A549 treated with ZK216348 at 1 μM for 4 hours (cell line): ENCODE measurements at places on chromosomes 3 and 15. TPM values are rescaled to one million over a fixed set of nuclear protein-coding genes. Genes with fewer than 3 reads are reported as not detected.

The ZNF770 gene
- 6.9 to 17.7 TPM (median 16.0 TPM) in 5 replicates for total RNA-seq

The EIF1B gene
- total RNA-seq: 51.5 to 79.1 TPM (median 58.3 TPM) in 5 replicates

The SI gene
- not detected in 5 replicates for total RNA-seq

The LMAN1L gene
- total RNA-seq: not detected in 5 replicates

The CCDC191 gene
- 1.4 to 3.7 TPM (median 1.9 TPM) in 5 replicates for total RNA-seq

The ARRDC4 gene
- total RNA-seq: 0.13 to 0.31 TPM (median 0.21 TPM) in 5 replicates

The SAXO2 gene
- 1.5 to 5.0 TPM (median 1.7 TPM) in 5 replicates for total RNA-seq

The CCDC13 gene
- 0.33 to 0.60 TPM (median 0.36 TPM) in 5 replicates for total RNA-seq

The SCAANT1 gene
- not detected in 5 replicates for total RNA-seq

The HYAL1 gene
- 0.24 to 0.80 TPM (median 0.46 TPM) in 5 replicates for total RNA-seq

The CCR3 gene
- total RNA-seq: not detected in 5 replicates

The CPNE4 gene
- 4.2 to 7.7 TPM (median 6.2 TPM) in 5 replicates for total RNA-seq

The ZDHHC19 gene
- not detected in 5 replicates for total RNA-seq

The CMSS1 gene
- total RNA-seq: 50.3 to 82.3 TPM (median 58.1 TPM) in 5 replicates

The RTP4 gene
- not detected in 5 replicates for total RNA-seq

The AHSG gene
- 0.18 to 0.29 TPM in 2 of 5 replicates, not detected in the others for total RNA-seq

The FBXO40 gene
- total RNA-seq: not detected in 5 replicates

The FOXB1 gene
- total RNA-seq: not detected in 5 replicates

The SLC22A14 gene
- 0.09 TPM in 2 of 5 replicates, not detected in the others for total RNA-seq

The TRH gene
- total RNA-seq: not detected in 5 replicates

The FBXW12 gene
- total RNA-seq: not detected in 5 replicates

The UTS2B gene
- 0.22 TPM in 1 of 5 replicates, not detected in the others for total RNA-seq

The CYP19A1 gene
- total RNA-seq: 0.14 to 0.30 TPM (median 0.18 TPM) in 5 replicates

The CSTA gene
- total RNA-seq: 0.71 to 1.5 TPM (median 0.88 TPM) in 5 replicates

The ALCAM gene
- 53.8 to 90.1 TPM (median 87.7 TPM) in 5 replicates for total RNA-seq

The KBTBD8 gene
- total RNA-seq: 0.45 to 1.1 TPM (median 0.60 TPM) in 5 replicates

The POPDC2 gene
- total RNA-seq: 0.13 to 0.73 TPM (median 0.37 TPM) in 4 of 5 replicates, not detected in the other

The TNFAIP8L3 gene
- total RNA-seq: 13.1 to 22.4 TPM (median 16.4 TPM) in 5 replicates

The SST gene
- not detected in 5 replicates for total RNA-seq

The TP63 gene
- 0.14 to 0.34 TPM (median 0.27 TPM) in 5 replicates for total RNA-seq

The KLHL40 gene
- not detected in 5 replicates for total RNA-seq

The EFHB gene
- 0.53 to 1.6 TPM (median 0.75 TPM) in 5 replicates for total RNA-seq

The FGD5 gene
- total RNA-seq: 0.07 TPM in 2 of 5 replicates, not detected in the others

The PGBD4 gene
- total RNA-seq: 1.1 to 1.8 TPM (median 1.6 TPM) in 5 replicates

The PRSS50 gene
- total RNA-seq: not detected in 5 replicates

The AP3B2 gene
- 0.41 to 1.7 TPM (median 0.88 TPM) in 5 replicates for total RNA-seq

The FRMD5 gene
- 2.4 to 5.9 TPM (median 2.7 TPM) in 5 replicates for total RNA-seq

The DAZL gene
- not detected in 5 replicates for total RNA-seq

The MASP1 gene
- total RNA-seq: not detected in 5 replicates

The CCNB2 gene
- 90.0 to 125 TPM (median 98.5 TPM) in 5 replicates for total RNA-seq

The CPB1 gene
- not detected in 5 replicates for total RNA-seq

The SYNPR gene
- not detected in 5 replicates for total RNA-seq

The FBXL22 gene
- 0.17 to 0.44 TPM (median 0.22 TPM) in 5 replicates for total RNA-seq

The LTK gene
- 0.05 to 0.20 TPM (median 0.13 TPM) in 5 replicates for total RNA-seq

The SEC62 gene
- total RNA-seq: 83.5 to 188 TPM (median 94.6 TPM) in 5 replicates

The PRC1 gene
- total RNA-seq: 192 to 257 TPM (median 214 TPM) in 5 replicates

The GNB4 gene
- 9.8 to 16.8 TPM (median 13.7 TPM) in 5 replicates for total RNA-seq

The CLK3 gene
- 35.2 to 40.6 TPM (median 36.7 TPM) in 5 replicates for total RNA-seq

The SNTN gene
- not detected in 5 replicates for total RNA-seq

The CIDEC gene
- total RNA-seq: 26.1 to 42.7 TPM (median 29.8 TPM) in 5 replicates

The CAPN3 gene
- 0.18 to 0.60 TPM (median 0.41 TPM) in 4 of 5 replicates, not detected in the other for total RNA-seq

The GCSAM gene
- total RNA-seq: not detected in 5 replicates

The BOC gene
- 5.6 to 7.1 TPM (median 6.2 TPM) in 5 replicates for total RNA-seq
